Astrocyte (in vitro differentiated cells and primary cell): ENCODE measurements at places on chromosomes 12 and 14.

DNA sequence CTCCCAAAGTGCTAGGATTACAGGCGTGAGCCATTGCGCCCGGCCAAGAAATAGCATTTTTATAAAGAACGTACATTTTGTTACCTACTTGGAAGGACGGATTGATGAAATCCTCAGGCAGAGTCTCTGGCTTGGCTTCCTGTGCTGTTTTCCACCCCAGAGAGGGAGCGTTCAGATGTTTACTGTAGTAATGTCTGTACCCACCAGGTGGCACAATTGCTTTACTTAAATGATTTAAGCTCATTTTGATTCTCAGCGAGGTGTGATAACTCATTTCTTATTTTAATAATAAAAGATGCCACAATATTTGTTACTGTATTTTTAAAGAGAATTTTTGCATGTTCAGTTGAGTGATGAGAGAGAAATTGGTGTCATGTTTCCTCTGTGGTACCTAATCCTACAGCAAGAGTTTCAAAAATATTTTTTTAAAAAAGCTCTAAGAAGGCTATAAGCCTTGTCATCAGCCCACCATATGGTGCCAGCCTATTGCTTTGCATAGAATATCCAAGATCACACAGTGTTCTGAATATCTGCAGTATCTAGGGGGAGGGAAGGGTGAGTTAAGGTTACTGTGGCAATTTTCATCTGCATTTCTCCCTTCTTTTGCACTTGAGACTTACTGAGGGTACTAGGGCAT, 82.6 kb upstream of the TRAF3 start:
- DNase-seq, result peak; percentile 35

- DNase-seq, result no peak
Observed at GRCh38 chr14:96670391-96670790, 126.8 kb upstream of the VRK1 start.

- no peak for DNase-seq
Observed at GRCh38 chr12:5964913-5965900, 20.1 kb upstream of the ANO2 start.

DNA sequence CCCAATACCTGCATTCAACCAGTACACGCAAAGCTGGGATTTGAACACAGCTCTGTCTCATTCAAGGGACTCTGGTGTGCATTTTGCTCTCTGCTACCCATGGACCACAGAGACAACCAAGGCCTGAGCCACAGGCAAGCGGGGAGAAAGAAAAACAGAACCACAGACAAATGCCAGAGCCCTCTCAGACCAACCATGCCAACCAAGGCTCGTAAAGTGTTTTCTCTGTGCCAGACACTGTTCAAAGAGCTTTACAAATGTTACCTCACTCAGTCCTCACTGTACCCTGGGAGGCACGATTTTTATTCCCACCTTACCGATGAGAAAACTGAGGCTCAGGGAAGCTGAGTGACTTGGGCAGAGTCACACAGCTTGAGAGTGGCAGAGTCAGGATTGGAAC, 32.4 kb upstream of the EML1 start:
- DNase-seq, result no peak

DNA sequence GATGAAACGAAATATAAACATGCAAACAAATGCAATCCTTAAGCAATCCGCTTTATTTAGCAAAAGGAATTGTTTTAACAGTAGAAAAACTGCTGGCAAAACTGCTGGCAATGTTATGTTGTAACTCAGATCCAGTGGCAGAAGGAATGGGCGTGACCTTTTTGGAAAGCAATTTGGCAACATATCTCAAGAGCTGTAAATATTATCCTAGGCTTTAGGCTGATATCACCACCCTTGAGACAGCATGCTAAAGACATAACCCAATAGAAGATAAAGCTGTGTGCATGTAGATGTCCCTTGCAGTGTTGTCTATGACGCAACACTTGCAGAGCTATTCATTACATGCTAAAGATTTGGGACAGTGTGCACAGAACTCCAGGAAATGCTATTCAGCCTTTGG, 138.5 kb downstream of the DICER1 start:
- no peak for DNase-seq

GRCh38 chr14:100407376-100408102, 84.4 kb downstream of the SLC25A47 start:
- DNase-seq, result no peak

GRCh38 chr14:72606879-72607278, 287.0 kb downstream of the DPF3 start:
- DNase-seq, result no peak

GRCh38 chr12:51371295-51371953, 19.8 kb downstream of the GALNT6 start:
- DNase-seq, result peak; percentile 97

- no peak for DNase-seq
Observed at GRCh38 chr14:31190717-31191263, 16.8 kb downstream of the HECTD1 start.

DNA sequence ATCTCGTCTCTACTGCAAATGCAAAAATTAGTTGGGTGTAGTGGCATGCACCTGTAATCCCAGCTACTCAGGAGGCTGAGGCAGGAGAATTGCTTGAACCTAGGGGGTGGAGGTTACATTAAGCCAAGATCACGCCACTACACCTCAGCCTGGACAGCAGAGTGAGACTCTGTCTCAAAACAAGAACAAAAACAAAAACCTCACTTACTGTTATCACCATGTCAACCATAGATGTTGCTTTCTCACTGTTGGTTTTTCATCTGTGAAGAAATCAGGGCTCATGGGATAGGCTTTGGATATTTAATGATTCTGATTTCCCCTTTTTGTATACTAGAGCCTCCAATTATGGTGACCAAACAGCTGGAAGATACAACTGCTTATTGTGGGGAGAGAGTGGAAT, 49.7 kb upstream of the CHPT1 start:
- DNase-seq, result no peak

DNA sequence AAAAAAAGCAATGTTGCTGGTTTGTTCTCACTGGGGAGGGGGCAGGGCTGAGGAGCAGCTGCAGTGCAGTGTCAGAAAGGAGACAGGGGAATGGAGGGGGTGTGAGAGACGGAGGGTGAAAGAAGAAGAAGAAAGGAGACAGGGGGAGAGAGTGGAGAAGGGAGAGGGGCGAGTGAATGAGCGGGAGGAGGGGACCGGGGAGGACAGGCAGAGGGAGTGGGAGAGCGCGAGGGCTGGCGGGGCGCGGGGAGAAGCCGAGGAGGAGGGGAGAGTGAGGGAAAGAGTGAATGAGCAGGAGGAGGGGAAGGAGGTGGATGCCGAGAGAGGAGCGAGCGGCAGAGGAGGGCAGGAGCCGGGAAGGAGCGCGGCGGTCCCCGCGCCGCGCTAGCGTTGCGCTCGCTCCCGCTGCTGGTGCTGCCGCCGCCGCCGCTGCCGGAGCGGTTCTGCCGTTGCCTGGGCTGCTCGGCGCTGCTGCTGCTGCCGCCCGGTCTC, at the start of gene NOVA1:
NOVA1 (minus strand) TSS at position 445 of the 492 bp plus-strand sequence. CDS start 597 bp downstream, outside the sequence.
- DNase-seq, result peak; percentile 18

DNA sequence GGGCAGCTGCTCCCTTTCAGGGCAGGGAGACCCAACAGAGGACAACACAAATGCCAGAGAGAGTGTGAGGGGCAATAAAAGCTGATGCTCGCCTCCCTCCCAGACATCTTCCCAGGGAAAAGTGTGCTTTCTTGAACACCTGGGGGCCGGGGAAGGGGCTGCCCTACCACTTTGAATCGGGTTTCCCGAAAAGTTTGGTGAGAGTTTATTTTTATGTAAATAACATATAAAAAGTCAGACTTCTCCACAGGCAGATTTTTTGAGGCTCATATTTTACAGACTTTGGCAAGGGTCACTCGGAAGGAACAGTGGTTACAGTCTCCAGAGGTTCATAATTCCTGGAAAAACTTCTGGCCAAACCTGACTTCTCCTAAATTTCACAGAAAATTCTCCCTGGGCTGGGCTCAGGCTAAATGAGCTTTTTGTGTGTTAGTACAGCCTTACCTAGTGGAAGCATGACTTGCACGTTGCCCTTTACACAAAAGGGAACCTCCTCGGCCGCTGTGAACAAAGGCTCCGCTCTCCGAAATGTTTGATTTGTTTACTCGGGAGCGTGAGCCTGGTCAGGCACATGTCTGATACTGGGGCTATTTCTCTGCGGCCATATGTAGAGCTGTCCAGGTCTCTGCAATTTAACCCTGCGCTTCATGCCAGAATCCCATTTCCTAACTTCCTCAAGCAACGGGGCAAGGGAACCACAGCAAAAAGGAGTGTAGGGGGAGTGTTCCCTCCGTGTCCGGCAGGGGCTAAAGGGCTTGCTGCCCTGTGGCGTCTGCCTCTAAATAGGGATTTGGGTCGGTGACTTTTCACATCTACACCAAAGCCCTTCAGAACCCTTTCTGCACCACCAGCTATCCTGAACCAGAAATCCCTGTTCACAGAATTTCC, 3.4 kb downstream of the RTL1 start:
- no peak for DNase-seq

- DNase-seq, result no peak
Observed at GRCh38 chr12:49344486-49345050, 2.1 kb upstream of the DNAJC22 start.

GRCh38 chr12:104250366-104251125, 35.0 kb downstream of the TXNRD1 start:
- DNase-seq, result no peak

DNA sequence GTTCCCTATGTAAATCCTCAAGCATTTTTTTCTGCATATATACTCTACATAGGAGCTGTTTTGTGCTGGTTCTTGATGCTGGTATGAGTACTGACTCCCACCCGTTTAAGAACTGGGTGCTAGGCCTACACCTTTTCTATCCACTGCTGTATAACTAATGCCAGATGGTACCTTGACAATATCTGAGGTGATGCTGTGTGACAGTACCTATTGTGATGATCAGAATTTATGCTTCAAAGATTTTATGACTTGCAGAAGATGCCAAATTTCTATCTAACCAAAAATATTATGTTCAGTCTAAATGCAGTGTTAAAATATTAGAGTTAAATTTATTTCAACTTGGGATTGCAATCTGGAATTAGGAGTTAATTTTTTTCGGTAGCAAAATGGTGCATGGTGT, 272.3 kb upstream of the NOVA1 start:
- no peak for DNase-seq

DNA sequence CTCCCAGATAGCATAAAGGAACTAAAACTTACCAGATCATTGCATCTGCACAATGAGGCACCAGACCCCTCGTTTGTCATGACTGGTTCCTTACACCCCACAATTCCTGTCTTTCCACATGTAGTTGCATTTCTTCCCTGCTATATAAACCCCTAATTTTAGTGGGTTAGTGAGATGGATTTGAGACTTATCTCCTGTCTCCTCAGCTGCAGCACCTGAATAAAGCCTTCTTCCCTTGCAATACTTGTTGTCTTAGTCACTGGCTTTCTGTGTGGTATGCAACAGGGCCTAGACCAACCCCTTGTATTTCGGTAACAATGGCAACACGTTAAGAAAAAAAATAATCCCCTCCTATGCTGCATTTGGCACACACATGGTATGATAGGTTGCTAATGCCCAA, 13.0 kb downstream of the NUP37 start:
- DNase-seq, result no peak

DNA sequence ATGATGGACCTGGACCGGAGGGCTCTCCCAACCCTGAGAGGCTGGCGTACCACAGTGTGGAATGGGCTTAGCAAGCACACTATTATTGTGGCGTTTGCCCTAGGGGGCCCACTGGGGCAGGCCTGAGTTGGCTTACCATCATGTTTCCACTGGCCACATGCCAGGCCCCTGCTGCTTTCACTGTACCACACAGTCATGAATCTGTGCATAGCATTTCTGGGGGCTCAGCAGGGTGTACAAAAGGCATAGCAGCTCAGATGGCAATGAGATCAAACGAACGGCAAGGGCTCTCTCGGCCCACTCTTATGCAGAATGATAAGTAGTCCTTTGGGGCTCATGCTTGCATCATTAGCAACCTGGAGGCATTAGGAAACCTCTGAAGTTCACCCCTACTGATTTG, 137.0 kb upstream of the HIF1A start:
- DNase-seq, result no peak

DNA sequence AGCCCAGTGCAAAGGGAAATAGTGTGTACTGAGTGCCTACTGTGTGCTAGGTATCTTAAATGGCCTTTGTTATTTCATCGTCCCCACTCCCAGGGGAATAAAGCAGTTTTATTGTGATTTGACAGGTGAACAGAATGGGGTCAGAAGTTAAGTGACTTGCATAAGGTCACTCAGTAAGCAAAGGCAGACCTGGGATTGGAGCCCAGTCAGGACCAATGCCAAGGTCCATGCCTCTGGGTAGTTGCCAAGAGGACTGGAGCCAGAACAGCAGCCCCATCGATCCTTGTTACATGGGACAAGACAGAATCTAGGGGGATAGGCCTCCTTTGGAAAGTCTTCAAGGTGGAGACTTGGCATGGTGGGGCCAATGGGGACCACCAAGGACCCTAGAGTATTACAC, 227.4 kb upstream of the PWP1 start:
- DNase-seq, result no peak

DNA sequence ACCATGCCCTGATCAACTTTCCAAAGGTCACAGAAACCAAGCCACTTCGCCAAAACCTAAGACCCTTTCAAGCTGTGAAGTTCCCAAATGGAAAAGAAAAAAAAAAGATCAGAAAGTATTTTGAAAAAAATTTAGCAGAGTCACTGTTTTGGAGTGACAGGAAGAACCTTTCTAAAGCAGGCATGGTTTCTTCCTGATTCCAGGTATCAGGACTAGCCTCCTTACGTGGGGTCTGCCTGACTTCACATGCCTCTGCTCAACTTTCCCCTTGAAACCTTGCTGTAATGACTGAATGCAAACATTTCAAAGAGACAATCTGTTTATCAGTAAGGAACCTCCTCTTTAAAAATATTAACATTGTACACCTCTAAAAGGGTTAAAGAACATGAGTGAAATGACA, 9.5 kb downstream of the CORO1C start:
- DNase-seq, result no peak

DNA sequence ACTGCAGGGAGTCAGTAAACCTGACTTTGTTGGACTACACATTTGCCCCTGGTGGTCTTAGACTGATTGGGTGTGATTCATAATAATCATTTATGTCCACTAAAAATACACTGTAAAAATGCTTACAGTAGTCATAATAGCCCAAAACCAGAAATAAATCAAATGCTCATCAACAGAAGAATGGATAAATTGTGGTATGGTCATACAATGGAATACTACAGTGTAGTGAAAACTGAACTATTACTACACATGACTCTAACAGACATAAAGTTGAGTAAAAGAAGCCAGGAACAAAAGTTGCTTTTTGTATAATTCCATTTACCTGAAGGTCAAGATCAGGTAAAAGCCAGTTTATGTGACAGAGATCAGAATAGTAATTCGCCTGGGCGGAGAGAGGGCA, 57.2 kb upstream of the CDKL1 start:
- DNase-seq, result no peak

DNA sequence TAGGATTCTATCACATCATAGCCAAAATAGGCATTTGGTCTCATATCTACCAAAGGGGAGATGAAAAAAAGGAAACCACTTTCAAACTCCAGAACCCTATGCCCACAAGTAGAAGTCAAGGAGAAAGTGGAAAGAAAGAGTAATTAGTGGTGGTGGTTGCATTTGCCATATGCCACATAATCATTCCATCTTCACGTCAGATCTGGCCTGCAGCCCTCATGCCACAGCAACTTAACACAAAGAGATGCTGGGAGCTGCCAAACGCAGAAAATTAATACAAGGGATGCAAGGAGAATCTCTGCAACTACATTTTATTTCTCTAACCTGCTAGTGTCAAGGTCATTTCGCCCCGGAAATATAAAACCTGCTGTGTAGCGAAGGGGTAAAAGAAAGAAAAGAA, 148.6 kb upstream of the FOXN3 start:
- DNase-seq, result no peak
